Smooth muscle cell of bladder (primary cell): ENCODE measurements at places on chromosomes 12 and 14. TPM values are rescaled to one million over a fixed set of nuclear protein-coding genes. Genes with fewer than 3 reads are reported as not detected.

TAS2R43 gene
- 1.3 TPM in 1 of 2 replicates, not detected in the other for total RNA-seq

SERPINA6 gene
- total RNA-seq: not detected in 2 replicates

RPL10L gene
- total RNA-seq: not detected in 2 replicates

MGP gene
- 8.0 and 15.5 TPM in 2 replicates for total RNA-seq

FAR2 gene
- 2.7 and 7.3 TPM in 2 replicates for total RNA-seq

LMNTD1 gene
- total RNA-seq: 0.28 and 0.37 TPM in 2 replicates

KRT82 gene
- total RNA-seq: not detected in 2 replicates

BRI3BP gene
- 2.6 and 3.8 TPM in 2 replicates for total RNA-seq

RIN3 gene
- 4.7 and 6.5 TPM in 2 replicates for total RNA-seq

ARHGEF25 gene
- 22.3 and 40.6 TPM in 2 replicates for total RNA-seq

MYF5 gene
- total RNA-seq: not detected in 2 replicates

SERPINA4 gene
- not detected in 2 replicates for total RNA-seq

GCH1 gene
- 11.7 and 12.4 TPM in 2 replicates for total RNA-seq

CDKN3 gene
- total RNA-seq: 15.1 and 17.4 TPM in 2 replicates

MYH6 gene
- total RNA-seq: not detected in 2 replicates

RNASE2 gene
- not detected in 2 replicates for total RNA-seq

PTPN6 gene
- total RNA-seq: under 0.01 and 0.09 TPM in 2 replicates

NRXN3 gene
- total RNA-seq: under 0.01 and 0.14 TPM in 2 replicates

SLC39A5 gene
- total RNA-seq: under 0.01 TPM in 2 replicates

GALNT8 gene
- under 0.01 and 0.18 TPM in 2 replicates for total RNA-seq

ABCD4 gene
- total RNA-seq: 18.3 and 21.9 TPM in 2 replicates
